ENCODE measurements at places on chromosomes 5 and 9. TPM values are rescaled to one million over a fixed set of nuclear protein-coding genes. Genes with fewer than 3 reads are reported as not detected.

DNA sequence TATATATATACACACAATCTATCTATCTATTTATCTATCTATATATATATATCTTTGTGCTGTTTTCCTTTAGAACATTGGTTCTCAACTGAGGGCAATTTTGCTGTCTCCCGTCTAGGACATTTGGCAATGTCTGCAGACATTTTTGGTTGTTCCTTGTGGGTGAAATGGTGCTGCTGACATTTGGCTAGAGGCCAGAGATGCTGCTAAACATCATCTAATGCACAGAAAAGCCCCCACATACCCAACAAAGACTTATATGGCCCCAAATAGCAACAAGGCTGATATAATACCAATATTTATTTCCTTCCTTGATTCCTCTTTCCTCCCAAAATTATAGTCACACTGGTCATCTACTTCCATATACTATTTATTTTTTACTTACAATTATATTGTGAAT lies 197.5 kb downstream of the TRPM3 start:
- H3K27ac ChIP-seq, result no peak overlapping the region
- H3K27me3 ChIP-seq, result no peaks in the 10 kb centered on the region
- DNase-seq, result no peak
- H3K36me3 ChIP-seq, result no peaks in the 10 kb centered on the region
- peaks cover 9% of the 10 kb centered on the region for H3K4me1 ChIP-seq

DNA sequence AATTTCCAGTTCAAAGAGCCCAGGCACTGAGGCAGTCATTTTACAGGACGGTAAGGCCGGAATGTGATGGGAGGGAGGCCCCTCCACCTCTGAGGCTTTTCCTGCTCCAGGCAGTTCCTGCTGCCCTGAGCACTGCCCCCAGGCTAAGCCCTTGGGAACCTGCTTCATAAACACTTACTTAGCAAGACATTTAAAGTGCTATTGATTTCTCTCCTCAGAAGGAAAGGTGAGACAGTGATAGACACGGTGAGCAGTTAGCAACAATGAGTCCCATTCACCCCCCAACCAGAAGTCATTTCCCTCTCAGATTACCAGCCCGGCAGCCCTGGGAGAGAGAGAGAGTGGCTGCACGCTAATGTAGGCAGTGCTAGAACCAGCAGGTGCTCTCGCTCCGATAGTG lies 462.5 kb downstream of the SPOCK1 start:
- no peak overlapping the region for H3K4me3 ChIP-seq
- DNase-seq, result no peak
- H3K27me3 ChIP-seq, result no peaks in the 10 kb centered on the region
- H3K27ac ChIP-seq, result no peak overlapping the region
- H3K36me3 ChIP-seq, result no peaks in the 10 kb centered on the region

FAM151B gene
- total RNA-seq, result 5.4 TPM

GTF2H2C gene
- 11.0 TPM for total RNA-seq

DNA sequence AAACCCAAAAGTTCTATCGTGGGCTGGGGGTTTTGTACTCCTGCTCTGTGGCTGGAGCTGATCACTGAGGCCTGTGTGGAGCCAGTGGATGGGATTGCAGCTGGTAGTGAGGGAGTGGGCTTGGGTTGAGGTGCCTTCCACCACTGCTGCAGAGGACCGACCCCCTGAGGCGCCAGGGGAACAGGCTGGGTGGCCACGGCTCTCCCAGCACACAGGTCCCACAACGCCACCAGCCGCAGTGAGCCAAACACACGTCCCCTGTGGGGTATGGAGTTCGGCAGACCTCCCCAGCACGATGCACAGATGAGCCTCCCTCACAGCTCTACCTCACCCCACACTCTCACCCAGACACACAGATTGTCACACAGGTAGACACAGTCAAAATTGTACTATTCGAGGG lies 109.1 kb downstream of the DAB2IP start:
- H3K27ac ChIP-seq, result no peak overlapping the region
- no peaks in the 10 kb centered on the region for H3K36me3 ChIP-seq

FAM169A gene
- total RNA-seq, result 36.4 TPM

Data from adrenal gland (tissue), 19 donors.